ENCODE measurements at places on chromosomes 7 and 10. TPM values are rescaled to one million over a fixed set of nuclear protein-coding genes. Genes with fewer than 3 reads are reported as not detected.

The RBP4 gene
- not detected for polyA plus RNA-seq

The TFR2 gene
- polyA plus RNA-seq = 0.07 TPM

The SPDYE2 gene
- polyA plus RNA-seq = not detected

The KLF14 gene
- polyA plus RNA-seq = 0.01 TPM

The GSTO2 gene
- 42.7 TPM for polyA plus RNA-seq

The SHOC2 gene
- polyA plus RNA-seq = 16.8 TPM

Data from keratinocyte (primary cell).